ENCODE measurements at places on chromosomes 16 and 17. TPM values are rescaled to one million over a fixed set of nuclear protein-coding genes. Genes with fewer than 3 reads are reported as not detected.

JPH3 gene
- under 0.01 TPM for total RNA-seq

C1QL1 gene
- 0.18 TPM for total RNA-seq

ZSCAN10 gene
- not detected for total RNA-seq

ALOX15B gene
- total RNA-seq: 0.18 TPM

CD300LF gene
- not detected for total RNA-seq

ITGAL gene
- not detected for total RNA-seq

DRC3 gene
- 0.55 TPM for total RNA-seq

KRT36 gene
- total RNA-seq: not detected

NETO2 gene
- 5.2 TPM for total RNA-seq

DOC2B gene
- not detected for total RNA-seq

GAS2L2 gene
- under 0.01 TPM for total RNA-seq

MPP3 gene
- total RNA-seq: 10.0 TPM

TNS4 gene
- total RNA-seq: under 0.01 TPM

MRPL58 gene
- 32.7 TPM for total RNA-seq

SOST gene
- not detected for total RNA-seq

SLFN13 gene
- total RNA-seq: 1.1 TPM

PDXDC1 gene
- 80.6 TPM for total RNA-seq

PRAC1 gene
- total RNA-seq: not detected

ZNF597 gene
- total RNA-seq: 1.4 TPM

FNDC8 gene
- total RNA-seq: not detected

CAPNS2 gene
- total RNA-seq: 0.92 TPM

ABCC11 gene
- under 0.01 TPM for total RNA-seq

TPSAB1 gene
- not detected for total RNA-seq

PRSS22 gene
- total RNA-seq: not detected

CCL5 gene
- not detected for total RNA-seq

HOXB8 gene
- not detected for total RNA-seq

EFNB3 gene
- total RNA-seq: 0.09 TPM

HBQ1 gene
- not detected for total RNA-seq

NPW gene
- total RNA-seq: 0.43 TPM

NTN3 gene
- 0.74 TPM for total RNA-seq

PRCD gene
- 11.1 TPM for total RNA-seq

CDT1 gene
- total RNA-seq: 1.2 TPM

EFCAB13 gene
- total RNA-seq: 3.5 TPM

TCAP gene
- 0.37 TPM for total RNA-seq

SLC9A5 gene
- 0.85 TPM for total RNA-seq

MT1A gene
- 0.28 TPM for total RNA-seq

SCGB1C2 gene
- not detected for total RNA-seq

KRT24 gene
- not detected for total RNA-seq

PIPOX gene
- total RNA-seq: 2.6 TPM

CSH2 gene
- total RNA-seq: not detected

HEATR9 gene
- not detected for total RNA-seq

TLCD2 gene
- total RNA-seq: 4.4 TPM

MT1M gene
- total RNA-seq: 0.74 TPM

DECR2 gene
- 11.4 TPM for total RNA-seq

ZP2 gene
- total RNA-seq: not detected

LRRC75A gene
- 0.83 TPM for total RNA-seq

Measured in smooth muscle cell of bladder (primary cell).